ENCODE measurements at places on chromosomes 1 and 21. TPM values are rescaled to one million over a fixed set of nuclear protein-coding genes. Genes with fewer than 3 reads are reported as not detected.

NR5A2 gene
- not detected for total RNA-seq

SPATC1L gene
- total RNA-seq: 14.1 TPM

FASLG gene
- not detected for total RNA-seq

OR6K3 gene
- not detected for total RNA-seq

PLA2G5 gene
- not detected for total RNA-seq

CALML6 gene
- total RNA-seq: 2.1 TPM

KIF17 gene
- 1.3 TPM for total RNA-seq

ABCG1 gene
- total RNA-seq: 0.51 TPM

NID1 gene
- total RNA-seq: 99.1 TPM

PTPRU gene
- 14.8 TPM for total RNA-seq

THEM5 gene
- total RNA-seq: not detected

CELA3B gene
- not detected for total RNA-seq

KCNE2 gene
- total RNA-seq: not detected

MPZ gene
- 0.45 TPM for total RNA-seq

GJA9 gene
- total RNA-seq: not detected

F5 gene
- total RNA-seq: not detected

RWDD3 gene
- 17.6 TPM for total RNA-seq

CDK11B gene
- 21.8 TPM for total RNA-seq

OPTC gene
- not detected for total RNA-seq

TMCC2 gene
- total RNA-seq: 5.5 TPM

TSPAN1 gene
- total RNA-seq: 1.6 TPM

CAMK1G gene
- total RNA-seq: not detected

ACTL8 gene
- not detected for total RNA-seq

TSACC gene
- total RNA-seq: not detected

RCSD1 gene
- total RNA-seq: 1.4 TPM
